ACHN (cell line): ENCODE measurements at places on chromosomes 12 and 14.

- no peak for DNase-seq
These were observed 106.2 kb upstream of the MAX start for GRCh38 chr14:65208548-65208947.

- DNase-seq = no peak
These were observed 27.1 kb downstream of the KCTD10 start for GRCh38 chr12:109449845-109450532.

DNA sequence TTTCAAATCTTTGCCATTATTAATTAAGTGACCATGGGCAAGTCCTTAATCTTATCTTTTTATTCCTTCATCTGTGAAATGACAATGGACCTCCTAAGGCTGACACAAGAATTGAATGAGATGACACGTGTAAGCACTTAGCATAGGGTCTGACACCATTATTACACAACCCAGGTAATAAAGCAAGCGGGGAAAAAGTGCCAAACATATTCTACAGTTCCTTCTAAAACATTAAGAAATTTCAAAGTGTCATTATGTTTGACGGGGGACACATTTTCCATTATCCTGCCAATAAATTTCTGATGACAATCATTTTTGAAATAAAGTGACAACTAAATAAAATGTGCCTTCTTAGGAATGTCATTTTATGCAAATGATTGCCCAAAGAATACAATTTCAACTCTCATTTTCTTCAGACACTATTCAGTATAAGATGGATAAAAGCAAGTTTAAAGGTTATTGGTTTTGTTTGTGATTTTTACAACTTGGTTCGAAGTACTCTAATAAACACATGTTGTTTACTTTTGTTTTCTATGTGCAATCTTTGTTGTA lies 3.0 kb downstream of the ANKS1B start:
- no peak for DNase-seq

GRCh38 chr14:90342327-90342726 lies 10.6 kb upstream of the NRDE2 start:
- DNase-seq = no peak

GRCh38 chr14:94395282-94395887 lies 7.0 kb upstream of the SERPINA1 start:
- no peak for DNase-seq

- no peak for DNase-seq
These were observed 30.9 kb downstream of the TBC1D15 start for GRCh38 chr12:71870416-71870815.

- DNase-seq = no peak
These were observed 5.4 kb downstream of the MDM1 start for GRCh38 chr12:68326716-68327115.

- no peak for DNase-seq
These were observed 25.1 kb upstream of the ANO2 start for GRCh38 chr12:5969974-5970690.

DNA sequence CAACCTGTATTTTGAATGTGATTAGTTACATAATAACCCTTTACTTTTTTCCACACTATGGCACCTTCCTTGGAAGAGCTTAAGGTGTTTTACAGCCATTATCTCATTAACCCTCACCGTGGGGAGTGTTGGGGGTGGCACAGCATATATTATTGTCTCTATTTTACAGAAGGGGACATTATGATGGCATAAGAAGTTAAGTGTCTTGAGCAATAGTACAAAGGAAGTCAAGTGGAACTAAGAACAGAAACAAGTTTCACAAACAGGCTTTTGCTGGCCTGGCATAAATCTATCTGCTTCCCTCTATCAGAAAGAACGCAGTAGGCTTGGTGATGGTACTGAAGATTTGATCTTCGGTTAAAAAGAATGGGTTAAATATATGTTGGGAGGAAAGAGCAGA lies 169.7 kb upstream of the OTX2 start:
- DNase-seq = no peak

GRCh38 chr14:96830946-96831345 lies 33.8 kb downstream of the VRK1 start:
- DNase-seq = no peak

- DNase-seq = peak; percentile 24
These were observed 303 bp downstream of the SAMD4A start for GRCh38 chr14:54567224-54567638.

DNA sequence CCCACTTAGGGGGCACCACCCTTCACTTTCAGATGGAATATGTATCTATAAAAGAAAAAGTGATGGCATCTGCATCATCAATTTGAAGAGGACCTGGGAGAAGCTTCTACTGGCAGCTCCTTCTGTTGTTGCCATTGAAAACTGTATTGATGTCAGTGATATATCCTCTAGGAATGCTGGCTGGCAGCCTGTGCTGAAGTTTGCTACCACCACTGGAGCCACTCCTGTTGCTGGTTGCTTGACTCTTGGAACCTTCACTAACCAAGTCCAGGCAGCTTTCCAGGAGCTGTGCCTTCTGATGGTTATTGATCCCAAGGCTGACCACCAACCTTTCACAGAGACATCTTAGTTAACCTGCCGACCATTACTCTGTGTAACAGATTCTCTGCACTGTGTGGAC lies 44.7 kb downstream of the RIMKLB start:
- peak; percentile 46 for DNase-seq

DNA sequence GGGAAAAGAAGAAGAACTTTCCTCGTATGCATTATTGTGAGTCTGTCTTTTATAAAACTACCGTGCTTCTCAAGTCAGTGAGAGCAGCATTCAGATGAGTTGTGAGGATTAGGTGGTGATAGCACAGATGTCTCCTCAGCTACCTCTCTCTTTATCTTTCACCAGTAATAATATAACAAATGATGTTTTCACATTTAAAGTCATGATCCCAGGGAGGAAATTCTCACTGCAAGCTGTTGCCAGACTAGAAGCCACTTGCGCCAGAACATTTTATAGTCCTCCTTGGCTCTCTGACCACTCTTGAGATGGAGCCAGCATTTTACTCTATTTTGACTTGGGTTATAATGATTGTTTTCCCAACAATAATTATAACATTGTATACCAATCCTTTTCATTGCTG lies 443.1 kb downstream of the AEBP2 start:
- DNase-seq = no peak

- no peak for DNase-seq
These were observed 245.4 kb upstream of the DIO3 start for GRCh38 chr14:101315802-101316296.

DNA sequence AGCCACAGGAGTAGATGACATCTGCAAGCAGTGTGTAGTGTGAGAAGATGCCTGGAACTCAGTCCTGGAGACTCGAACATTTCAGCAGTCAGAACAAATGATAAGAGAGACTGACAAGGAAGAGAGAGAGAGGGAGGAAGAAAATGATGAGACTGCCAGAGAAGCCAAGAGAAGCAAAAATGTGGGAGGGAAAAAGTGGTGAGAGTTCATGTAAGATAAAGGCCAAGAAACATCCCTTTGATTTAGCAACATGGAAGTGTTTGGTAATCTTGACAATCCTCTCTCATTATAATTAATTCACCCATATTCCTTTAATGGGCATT lies 42.6 kb downstream of the LIMA1 start:
- no peak for DNase-seq

DNA sequence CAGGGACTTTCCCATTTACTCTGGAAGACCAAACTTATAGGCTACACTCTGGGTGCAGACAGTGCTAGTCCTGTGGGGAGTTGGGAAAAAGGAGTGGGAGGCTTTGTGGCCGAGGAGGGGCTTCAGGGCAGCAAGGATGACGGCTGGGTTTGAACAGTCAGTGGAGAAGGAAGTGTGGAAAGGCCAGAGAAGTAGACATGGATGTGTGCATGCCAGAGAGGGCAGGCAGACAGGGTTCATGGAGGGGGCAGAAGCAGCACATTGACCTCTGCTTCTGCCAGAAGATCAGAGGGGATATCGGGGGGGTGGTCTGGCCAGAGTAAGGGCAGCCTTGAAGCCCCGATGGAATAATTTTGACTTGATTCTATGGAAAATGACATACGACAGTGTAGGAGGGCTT lies 27.2 kb upstream of the KCNA5 start:
- no peak for DNase-seq

DNA sequence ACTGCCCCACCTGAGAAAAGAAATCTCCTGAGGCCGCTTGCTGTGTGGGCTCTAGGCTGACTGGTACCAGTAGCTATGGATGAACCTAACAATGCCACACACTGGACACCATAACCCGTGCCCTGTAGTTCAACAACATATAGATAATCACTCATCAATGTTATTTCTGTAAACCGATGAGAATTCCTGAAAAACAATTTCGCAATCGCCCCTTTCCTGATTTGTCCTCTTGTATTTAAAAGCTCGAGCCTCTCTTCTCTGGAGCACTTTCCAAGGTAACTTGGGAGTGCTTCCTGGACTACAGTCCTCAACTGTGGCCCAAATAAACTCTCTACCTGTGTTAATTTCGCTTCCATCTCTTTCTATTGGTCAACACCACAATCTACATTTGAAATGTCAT lies 26.1 kb upstream of the PPP2R5C start:
- DNase-seq = no peak

DNA sequence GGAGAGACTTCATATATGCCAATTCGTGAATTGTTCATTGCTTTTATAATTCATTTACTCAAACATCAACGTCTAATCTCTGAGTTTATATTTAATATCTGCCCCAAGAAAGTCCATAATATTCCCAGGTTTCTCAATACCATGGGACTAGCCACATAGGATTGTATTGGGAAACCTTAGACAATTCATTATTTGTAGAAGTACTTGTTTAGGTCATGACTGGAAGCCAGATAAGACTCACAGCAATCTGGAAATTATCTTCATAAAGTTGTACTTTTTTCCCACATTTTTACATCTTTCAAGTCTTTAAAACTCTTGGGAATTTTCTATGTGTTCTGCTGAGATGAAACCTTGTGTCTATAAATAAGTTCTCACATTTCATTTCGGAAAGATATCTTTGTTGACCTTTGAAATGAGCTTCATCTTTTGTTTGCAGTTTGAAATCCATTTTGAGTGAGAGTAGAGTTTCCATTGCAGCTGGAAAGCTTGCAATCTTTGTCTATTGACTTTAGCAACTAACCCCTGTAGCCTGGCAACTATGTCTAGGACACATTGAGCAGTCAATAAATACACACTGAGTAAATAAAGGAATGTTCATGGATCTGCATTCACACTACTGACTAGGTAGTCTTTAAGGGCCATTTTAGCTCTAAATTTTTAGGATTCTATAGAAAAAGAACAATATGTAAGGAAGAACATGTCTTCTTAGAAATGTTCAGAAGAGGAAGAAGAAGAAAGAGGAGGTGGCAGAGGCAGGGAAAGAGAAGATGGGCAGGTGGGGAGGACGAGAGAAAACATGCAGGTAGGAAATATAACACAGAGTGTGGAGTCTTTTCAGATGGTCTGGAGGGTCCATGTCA lies 154.4 kb downstream of the LRIG3 start:
- DNase-seq = no peak

DNA sequence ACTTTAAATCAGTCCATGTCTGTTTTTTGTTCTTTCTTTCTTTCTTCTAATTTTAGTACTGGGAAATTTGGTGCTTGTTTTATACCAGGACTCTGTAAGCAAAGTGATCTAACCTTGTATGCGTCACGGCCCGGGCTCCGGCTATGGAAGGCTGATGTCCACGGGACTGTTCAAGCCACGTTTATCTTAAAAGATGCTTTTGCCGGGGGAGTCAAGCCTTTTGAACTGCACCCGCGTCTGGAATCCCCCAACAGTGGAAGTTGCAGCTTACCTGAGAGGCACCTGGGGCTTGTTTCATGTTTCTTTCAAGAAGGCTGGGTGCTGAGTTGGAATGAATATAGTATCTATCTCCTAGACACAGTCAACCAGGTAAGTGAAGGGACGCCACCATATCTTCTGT lies 62.2 kb downstream of the TECPR2 start:
- DNase-seq = no peak

DNA sequence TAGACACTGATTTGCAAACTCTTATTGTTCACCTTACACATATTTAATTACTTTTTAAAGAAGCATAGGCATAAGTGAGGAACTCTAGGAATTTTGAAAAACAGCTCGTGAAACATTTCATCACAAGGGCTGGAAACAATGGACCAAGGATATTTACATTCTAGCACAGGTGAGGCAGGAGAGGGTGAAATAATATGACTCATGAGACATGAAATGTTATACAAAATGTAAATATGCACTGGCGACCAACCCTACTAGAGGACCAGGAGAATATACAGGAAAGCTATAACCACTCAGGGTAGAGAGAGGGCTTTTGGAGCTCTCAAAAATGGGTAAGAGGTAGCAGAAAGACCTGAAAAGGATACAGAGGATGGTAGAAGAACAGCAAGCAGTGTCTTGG lies 115.3 kb downstream of the PTGER2 start:
- DNase-seq = no peak

DNA sequence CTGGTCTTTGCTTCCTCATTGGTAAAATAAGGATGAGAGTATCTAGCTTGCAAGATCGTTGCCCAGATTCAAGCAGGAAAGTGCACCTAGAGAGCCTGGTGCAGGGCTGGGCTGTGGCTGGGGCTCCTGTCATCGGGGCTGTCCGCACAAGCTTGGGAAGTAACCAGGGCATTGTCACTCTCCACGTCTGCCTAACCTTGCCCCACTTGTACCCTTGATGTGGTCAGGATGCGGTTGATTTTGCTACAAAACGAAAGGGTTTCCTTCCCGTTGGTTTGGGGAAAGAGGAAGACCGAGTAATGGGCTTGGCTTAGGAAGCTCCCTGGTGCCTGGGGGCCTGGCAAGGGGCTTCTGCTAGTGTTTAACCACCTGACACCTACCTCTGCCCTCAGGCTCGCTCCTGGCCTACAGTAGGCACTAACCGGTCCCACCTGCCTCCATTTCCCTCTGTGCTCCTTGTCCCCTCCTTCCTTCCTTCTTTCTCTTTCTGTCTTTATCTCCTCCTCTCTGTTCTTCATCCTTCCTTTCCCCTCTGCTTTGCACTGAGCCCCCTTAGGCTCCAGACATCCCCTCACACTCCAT lies 21.8 kb downstream of the MVK start:
- no peak for DNase-seq

DNA sequence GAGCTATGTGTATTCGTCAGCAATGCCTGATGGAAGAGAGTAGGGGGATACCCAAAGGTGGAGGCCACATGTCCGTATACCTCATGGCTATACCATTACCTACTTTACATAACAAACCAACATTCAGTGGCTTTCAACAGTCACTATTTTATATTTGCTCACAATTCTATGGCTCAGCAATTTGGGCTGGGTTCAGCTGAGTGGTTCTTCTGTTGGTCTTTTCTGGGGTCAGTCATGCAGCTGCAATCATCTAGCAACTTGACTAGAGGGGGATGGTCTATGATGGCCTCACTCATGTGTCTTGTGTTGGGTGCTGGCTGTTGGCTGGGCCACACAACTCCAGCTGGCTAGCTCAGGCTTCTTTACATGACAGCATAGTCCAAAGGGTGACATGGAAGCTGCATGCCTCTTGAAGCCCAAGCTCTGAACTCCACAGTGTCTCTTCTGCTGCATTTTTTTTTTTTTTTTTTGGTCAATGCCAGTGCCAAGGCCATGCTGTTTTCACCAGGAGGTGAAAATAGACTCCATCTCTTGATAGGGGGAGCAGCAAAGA lies 53.7 kb downstream of the RIN3 start:
- no peak for DNase-seq

DNA sequence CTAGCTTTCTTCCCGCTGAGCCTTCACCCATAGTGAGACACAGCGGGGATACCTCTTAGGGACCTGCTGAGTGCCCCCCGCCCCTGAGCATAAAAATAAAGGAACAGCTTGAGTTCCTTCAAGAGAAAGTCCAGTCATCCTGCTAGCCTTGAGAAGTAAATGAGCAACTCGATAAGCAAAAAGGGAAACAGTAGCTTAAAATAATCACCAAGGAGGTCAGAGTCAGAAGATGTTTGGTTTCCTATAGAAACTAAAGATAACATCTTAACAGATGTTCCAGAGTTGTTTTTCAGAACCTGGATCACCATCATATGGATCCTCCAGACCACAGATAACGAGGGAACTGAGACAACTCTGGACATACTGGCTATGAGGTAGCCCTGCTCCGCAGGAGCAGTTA lies 94.0 kb downstream of the BCAT1 start:
- DNase-seq = no peak
